ENCODE measurements at places on chromosomes 13 and 19. TPM values are rescaled to one million over a fixed set of nuclear protein-coding genes. Genes with fewer than 3 reads are reported as not detected.

The SLITRK1 gene
- total RNA-seq, result not detected

The NLRP12 gene
- under 0.01 TPM for total RNA-seq

The PEG3 gene
- total RNA-seq, result 4.4 TPM

The TMPRSS9 gene
- not detected for total RNA-seq

The SH2D3A gene
- not detected for total RNA-seq
